ENCODE measurements at places on chromosomes 1 and 21.
A peak's percentile ranks its signal among the peaks of the same experiment; 100 is the strongest.

- no peaks in the 10 kb centered on the region for H3K27me3 ChIP-seq
- no peak for DNase-seq
- H3K4me3 ChIP-seq: no peak overlapping the region
- peaks cover 3% of the 10 kb centered on the region for H3K4me1 ChIP-seq
These were observed 28.9 kb downstream of the KIAA0040 start for GRCh38 chr1:175163702-175164101.

GRCh38 chr1:201383647-201384405 is 6.3 kb upstream of the TNNT2 start:
- no peak overlapping the region for H3K4me3 ChIP-seq
- H3K36me3 ChIP-seq: no peaks in the 10 kb centered on the region
- H3K27me3 ChIP-seq: no peaks in the 10 kb centered on the region
- peaks cover 22% of the 10 kb centered on the region for H3K4me1 ChIP-seq
- DNase-seq: no peak
- no peak overlapping the region for H3K27ac ChIP-seq

DNA sequence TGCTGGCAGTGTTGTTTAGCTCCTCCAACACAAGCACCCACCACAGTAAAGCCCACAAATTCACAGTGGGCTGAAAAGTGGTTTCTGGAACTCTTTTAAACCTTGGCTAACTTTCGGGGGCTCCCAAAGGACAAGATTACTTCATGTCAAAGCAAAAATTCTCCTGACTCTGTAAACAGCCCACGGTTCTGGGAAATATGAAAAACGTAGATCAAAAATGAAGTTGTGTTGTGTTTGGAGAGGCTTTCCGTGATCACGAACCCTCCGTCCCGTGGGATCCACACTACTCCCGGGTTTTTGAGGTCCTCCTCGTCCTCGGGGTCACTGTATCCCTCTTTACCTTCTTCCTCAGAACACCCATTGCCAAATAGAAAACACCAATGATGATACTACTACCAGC is 159.0 kb upstream of the RUNX1 start:
- no peak overlapping the region for H3K27ac ChIP-seq
- peaks cover 8% of the 10 kb centered on the region for H3K4me1 ChIP-seq
- H3K4me3 ChIP-seq: no peak overlapping the region
- DNase-seq: no peak

- H3K36me3 ChIP-seq: no peaks in the 10 kb centered on the region
- no peak for DNase-seq
- H3K4me1 ChIP-seq: peaks cover 32% of the 10 kb centered on the region
- H3K27ac ChIP-seq: no peak overlapping the region
These were observed 48.8 kb downstream of the GADD45A start for GRCh38 chr1:67733681-67734322.

DNA sequence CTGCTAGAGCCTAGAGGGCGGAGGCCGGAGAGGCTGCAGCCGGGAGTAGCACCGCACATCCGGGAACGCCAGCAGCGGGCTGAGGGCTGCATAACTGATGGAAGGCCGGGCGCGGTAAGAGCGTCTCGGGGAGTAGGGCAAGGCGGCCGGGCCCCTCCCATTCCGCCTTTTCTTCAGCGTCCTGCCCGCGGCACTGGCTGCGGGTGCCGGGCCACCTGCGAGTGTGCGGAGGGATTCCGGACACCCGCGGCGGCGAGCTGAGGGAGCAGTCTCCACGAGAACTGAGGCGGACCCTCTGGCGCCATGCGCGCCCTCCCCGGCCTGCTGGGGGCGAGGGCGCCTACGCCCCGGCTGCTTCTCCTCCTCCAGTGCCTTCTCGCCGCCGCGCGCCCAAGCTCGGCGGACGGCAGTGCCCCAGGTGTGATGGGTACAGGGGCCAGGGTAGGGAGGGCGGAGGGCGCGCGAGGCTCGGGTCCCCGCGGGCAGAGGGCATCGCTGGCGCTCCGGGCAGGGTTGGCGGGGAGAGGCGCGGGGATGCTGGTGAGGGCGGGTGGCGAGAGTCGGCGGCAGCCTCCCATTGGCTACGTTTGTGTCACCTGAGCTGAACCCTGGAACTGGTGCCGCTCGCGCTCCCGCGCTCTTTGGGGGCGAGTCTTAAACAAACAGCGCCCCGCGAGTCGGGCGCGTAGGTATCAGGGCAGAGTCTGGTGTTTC is 334.4 kb downstream of the SRGAP2C start:
- peak overlapping the region; percentile 53 for H3K4me3 ChIP-seq
- peak overlapping the region; percentile 55 for H3K27ac ChIP-seq
- H3K27me3 ChIP-seq: peaks cover 16% of the 10 kb centered on the region
- peaks cover 7% of the 10 kb centered on the region for H3K4me1 ChIP-seq
- no peaks in the 10 kb centered on the region for H3K36me3 ChIP-seq
- DNase-seq: peak; percentile 68

DNA sequence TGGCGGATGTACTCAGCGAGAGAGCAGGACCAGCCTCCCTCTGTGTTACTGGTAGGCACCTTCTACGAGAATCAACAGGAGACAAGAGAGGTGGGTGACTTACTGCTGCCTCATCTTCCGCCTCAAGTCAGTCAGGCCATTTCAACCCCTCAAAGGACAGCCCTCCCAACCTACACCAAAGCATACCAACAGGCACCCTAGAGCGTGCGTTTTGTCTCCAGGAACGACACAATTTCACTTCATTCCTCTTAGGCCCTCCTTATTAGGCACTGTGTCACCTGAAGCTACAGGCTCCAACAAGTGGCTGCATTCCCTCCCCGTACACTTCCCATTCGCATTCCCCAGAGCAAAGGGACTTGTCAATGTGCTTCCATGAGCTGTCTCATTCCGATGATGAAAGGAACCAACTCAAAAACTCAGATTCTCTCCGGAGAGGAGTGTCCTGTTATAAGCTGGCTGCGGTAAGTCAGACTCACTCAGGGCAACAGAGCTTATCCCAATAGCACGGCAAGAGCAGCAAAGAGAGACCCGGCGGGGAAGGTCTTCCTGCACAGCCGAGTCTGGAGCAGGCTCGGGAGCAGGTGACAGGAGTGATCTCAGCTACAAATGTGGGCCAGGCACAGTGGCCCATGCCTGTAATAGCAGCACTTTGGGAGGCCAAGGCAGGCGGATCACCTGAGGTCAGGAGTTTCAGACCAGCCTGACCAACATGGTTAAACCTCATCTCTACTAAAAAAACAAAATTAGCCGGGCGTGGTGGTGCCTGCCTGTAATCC is 120.6 kb upstream of the IFFO2 start:
- H3K27me3 ChIP-seq: no peaks in the 10 kb centered on the region
- H3K36me3 ChIP-seq: peaks cover 92% of the 10 kb centered on the region
- peaks cover 57% of the 10 kb centered on the region for H3K4me1 ChIP-seq
- DNase-seq: no peak

DNA sequence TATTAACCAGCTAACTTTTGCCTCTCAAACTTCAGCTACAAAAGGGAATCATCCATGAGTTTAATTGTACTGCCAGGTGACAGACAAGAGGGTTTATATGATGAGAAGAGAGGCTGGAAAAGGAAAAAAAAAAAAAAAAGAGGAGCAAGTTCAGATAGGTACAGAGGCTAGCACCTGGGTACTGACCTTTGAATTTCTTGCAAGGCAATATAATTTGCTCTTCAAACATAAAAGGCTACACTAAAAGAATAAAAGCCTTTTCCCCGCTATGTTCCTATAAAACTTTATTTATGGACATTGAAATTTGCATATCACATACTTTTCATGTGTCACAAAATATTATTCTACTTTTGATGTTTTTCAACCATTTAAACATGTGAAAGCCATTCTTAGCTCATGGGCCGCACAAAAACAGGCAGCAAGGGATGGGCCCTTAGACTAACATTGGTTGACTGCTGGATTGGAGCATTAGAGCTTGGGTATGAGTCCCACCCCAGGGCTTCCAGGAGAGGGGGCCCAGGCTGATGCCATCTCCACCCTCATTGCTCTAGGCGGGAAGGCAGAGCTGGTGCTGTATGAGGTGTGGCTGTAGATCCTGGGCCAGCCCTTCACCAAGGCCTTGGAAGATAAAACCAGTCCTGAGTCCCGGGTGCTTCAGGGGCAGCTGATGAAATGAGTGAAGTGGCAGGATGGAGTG is 44.3 kb downstream of the ATP1B1 start:
- H3K4me1 ChIP-seq: no peaks in the 10 kb centered on the region
- no peak for DNase-seq
- H3K4me3 ChIP-seq: no peak overlapping the region
- no peaks in the 10 kb centered on the region for H3K36me3 ChIP-seq
- no peak overlapping the region for H3K27ac ChIP-seq
- no peaks in the 10 kb centered on the region for H3K27me3 ChIP-seq

DNA sequence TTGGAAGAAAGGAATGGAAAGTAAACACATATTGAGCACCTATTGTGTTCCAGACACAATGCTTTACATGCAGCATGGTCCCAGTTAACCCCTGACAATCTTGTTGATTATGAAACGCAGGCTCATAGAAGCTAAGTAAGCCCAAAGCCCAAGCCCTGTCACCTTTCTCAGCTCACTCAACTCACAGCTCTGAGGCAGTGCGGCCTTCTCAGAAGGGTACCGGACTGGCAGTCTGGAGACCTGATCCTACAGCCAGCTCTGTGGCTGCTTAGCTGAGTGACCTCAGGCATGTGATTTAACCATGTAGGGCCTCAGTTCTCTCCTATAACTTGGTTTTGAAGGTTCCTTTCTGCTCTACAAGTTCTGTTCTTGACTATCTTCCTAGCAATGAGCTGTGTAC is 464 bp upstream of the RNASEL start:
- H3K4me1 ChIP-seq: peaks cover 26% of the 10 kb centered on the region
- peak overlapping the region; percentile 99 for H3K27ac ChIP-seq
- no peaks in the 10 kb centered on the region for H3K27me3 ChIP-seq
- no peaks in the 10 kb centered on the region for H3K36me3 ChIP-seq
- DNase-seq: no peak
- H3K4me3 ChIP-seq: peak overlapping the region; percentile 84

- no peak overlapping the region for H3K27ac ChIP-seq
- no peaks in the 10 kb centered on the region for H3K27me3 ChIP-seq
- H3K4me1 ChIP-seq: peaks cover 11% of the 10 kb centered on the region
These were observed 56.7 kb downstream of the H3-3A start for GRCh38 chr1:226119169-226119568.

- no peaks in the 10 kb centered on the region for H3K36me3 ChIP-seq
- DNase-seq: no peak
- no peaks in the 10 kb centered on the region for H3K27me3 ChIP-seq
- H3K4me1 ChIP-seq: no peaks in the 10 kb centered on the region
These were observed 51.3 kb upstream of the IVNS1ABP start for GRCh38 chr1:185368313-185368855.

GRCh38 chr21:25639551-25640201 is 618 bp downstream of the JAM2 start:
- no peak for DNase-seq
- no peaks in the 10 kb centered on the region for H3K36me3 ChIP-seq
- H3K27ac ChIP-seq: peak overlapping the region; percentile 78
- H3K27me3 ChIP-seq: peaks cover 10% of the 10 kb centered on the region
- H3K4me1 ChIP-seq: peaks cover 24% of the 10 kb centered on the region

DNA sequence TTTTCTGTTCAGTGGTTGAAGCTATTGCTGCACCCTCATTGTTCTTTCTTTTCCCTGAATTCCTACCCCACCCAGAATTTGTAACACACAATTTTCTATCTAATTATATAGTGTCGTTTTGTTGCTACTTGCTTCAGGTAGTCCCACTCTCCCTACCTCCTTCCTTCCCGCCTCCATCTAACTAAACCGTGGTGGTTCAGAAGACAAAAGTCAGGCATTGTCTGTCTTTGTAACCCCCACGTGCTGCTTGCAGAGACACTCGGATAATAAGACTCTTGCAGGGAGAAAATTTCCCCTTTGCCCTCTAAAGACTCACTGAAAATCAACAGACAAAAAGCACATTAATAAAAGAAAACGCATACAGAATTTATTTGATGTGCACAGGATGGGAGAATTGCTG is 46.2 kb upstream of the BTG3 start:
- no peaks in the 10 kb centered on the region for H3K27me3 ChIP-seq
- DNase-seq: no peak
- no peak overlapping the region for H3K4me3 ChIP-seq

DNA sequence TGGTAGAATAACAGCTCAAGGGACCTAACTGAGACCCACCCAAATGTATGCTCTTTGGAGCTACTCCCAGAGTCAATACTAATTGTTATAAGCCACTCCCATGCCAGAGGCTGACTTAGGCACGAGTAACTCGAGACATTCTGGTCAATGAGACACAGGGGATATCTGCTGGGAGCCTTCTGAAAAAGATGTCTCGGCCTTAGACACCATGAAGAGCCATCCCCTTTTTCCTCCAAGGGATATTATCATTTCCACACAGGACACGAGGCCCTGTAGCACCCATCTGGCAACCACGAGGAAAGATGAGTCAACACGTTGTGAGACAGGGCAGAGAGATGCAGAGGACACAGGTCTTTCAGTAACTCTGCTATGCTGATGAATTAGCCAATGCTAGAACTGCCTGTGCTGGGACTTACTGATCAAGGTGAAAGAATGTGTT is 30.7 kb downstream of the ITPKB start:
- H3K27ac ChIP-seq: no peak overlapping the region
- DNase-seq: no peak
- no peak overlapping the region for H3K4me3 ChIP-seq
- H3K36me3 ChIP-seq: peaks cover 10% of the 10 kb centered on the region
- peaks cover 68% of the 10 kb centered on the region for H3K4me1 ChIP-seq

DNA sequence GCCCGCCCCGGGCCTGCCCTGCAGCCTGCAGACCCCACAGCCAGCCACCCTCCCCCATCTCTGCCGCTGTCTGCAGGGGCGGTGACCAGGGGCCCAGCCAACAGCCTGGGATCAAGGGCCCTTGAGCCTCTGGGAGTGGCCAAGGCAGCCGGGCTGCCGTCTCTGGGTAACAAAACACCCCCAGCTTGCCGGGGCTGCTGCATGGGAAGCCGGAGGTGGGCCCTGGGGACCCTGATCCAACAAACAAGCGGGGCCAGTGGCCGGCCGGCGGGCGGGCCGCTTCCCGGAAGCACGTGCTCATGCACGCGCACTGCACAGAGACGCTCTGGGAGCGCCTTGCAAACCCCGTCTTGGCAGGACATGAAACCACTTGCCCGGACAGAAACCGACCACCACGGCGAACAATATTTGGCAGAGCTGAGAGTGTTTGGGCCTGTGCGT is 13.2 kb downstream of the MEGF6 start:
- no peak overlapping the region for H3K27ac ChIP-seq
- peaks cover 43% of the 10 kb centered on the region for H3K4me1 ChIP-seq
- DNase-seq: peak; percentile 69
- H3K27me3 ChIP-seq: no peaks in the 10 kb centered on the region
- peak overlapping the region; percentile 38 for H3K4me3 ChIP-seq
- no peaks in the 10 kb centered on the region for H3K36me3 ChIP-seq

GRCh38 chr1:150808846-150809245 is 786 bp upstream of the CTSK start:
- no peak overlapping the region for H3K27ac ChIP-seq
- peaks cover 43% of the 10 kb centered on the region for H3K36me3 ChIP-seq
- no peak overlapping the region for H3K4me3 ChIP-seq
- no peak for DNase-seq
- H3K27me3 ChIP-seq: no peaks in the 10 kb centered on the region
- peaks cover 21% of the 10 kb centered on the region for H3K4me1 ChIP-seq

DNA sequence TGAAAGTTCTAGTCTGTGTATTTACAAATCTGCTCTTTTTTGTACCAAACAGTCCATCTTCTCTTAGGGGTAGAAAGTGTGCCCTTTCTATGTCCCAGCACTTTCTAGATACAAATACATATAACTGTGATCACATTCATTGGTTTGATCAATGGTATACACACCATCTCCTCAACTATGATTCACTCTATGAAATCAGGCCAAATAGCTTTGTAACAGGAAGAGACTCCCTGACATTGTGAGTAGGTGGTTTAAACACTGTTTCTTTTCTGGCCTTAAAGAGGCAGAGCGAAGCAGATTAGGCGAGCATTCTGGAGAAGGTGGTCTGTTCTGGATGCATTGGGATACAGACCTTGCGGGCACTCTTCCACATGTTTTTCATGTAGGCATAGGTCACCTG is 39.3 kb upstream of the EXOSC10 start:
- H3K4me1 ChIP-seq: no peaks in the 10 kb centered on the region
- H3K36me3 ChIP-seq: peaks cover 77% of the 10 kb centered on the region
- H3K4me3 ChIP-seq: no peak overlapping the region
- H3K27ac ChIP-seq: no peak overlapping the region
- no peak for DNase-seq
- no peaks in the 10 kb centered on the region for H3K27me3 ChIP-seq

Data from lower lobe of right lung (tissue), 2 donors.